ENCODE measurements at places on chromosomes 13 and 19.

DNA sequence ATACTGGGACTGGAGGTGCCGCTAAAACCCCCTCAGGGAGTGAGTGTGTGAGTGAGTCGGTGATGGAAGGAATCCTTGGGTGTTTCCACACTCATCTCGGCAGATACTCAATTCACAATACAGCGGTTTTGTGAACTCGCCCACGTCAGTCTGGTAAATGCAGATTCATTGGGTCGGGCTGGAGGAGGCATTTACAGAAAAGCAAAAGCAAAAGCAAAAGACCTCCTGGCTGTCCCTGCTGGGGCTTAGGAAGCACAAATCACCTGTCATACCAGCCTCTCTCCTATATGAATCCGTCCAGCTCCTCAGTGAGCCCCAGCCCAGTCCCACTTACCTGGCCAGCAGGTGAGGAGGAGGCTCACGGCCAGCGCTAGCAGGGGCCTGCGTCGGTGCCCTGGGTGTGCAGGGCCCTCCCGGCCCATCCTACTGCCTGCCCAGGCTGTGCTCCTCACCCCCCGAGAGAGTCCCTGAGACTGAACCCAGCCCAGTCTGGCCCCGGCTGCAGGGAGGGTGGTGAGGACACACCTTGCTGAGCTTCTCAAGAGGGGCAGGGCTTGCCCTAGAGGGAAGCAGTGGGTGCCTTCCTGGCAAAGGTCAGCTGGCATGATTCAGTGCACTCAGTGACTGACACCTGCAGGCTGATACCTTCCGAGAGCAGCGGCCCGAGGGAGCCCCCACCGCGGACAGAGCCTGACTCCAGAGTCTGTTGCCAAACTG lies at the start of gene MUC16:
MUC16 (minus strand) TSS at position 475 of the 717 bp plus-strand sequence.
- peak; percentile 40 for DNase-seq

DNA sequence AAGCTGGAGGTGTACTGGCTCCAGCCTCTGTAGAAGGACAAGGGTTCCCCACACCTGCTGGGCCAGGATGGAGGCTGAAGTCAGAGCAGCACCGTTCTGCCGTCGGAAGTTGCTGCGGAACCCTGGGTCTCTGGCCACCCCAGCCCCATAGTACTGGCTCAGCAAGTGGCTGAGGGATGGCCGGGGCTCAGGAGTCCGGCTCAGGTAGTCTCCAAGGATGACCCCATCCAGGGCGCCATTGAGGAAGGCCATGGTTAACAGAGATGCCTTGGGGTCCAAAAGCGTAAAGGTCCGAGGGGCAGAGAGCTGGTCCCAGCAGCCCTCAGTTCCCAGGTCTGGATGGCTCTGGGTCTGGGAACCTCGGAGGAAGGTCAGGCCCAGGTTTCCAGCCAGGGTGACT lies 3.7 kb downstream of the PGLYRP2 start:
- DNase-seq, result no peak

DNA sequence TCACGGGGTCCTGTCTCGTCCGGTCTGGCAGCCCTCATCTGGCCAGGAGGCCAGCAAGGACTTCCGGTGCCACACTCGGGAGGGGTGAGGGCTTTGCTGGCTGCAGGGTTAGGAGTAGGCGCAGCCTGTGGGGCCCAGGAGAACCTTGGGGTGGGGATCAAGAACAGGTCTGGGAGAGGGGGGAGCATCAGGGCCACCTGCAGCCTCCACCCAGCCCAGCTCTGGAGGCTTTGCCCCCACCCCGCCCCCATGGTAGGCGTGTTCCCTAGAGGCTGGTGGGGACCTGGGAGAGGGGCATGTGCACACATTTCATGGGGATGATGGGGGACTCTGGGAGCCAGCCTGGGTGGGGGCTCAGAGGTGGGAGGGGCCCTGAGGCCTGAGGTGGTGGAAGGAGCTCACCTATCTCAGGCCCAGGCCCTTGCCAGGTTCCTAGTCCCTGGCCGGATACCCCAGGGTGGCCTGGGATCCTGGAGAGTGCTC lies 23.3 kb downstream of the WTIP start:
- no peak for DNase-seq

DNA sequence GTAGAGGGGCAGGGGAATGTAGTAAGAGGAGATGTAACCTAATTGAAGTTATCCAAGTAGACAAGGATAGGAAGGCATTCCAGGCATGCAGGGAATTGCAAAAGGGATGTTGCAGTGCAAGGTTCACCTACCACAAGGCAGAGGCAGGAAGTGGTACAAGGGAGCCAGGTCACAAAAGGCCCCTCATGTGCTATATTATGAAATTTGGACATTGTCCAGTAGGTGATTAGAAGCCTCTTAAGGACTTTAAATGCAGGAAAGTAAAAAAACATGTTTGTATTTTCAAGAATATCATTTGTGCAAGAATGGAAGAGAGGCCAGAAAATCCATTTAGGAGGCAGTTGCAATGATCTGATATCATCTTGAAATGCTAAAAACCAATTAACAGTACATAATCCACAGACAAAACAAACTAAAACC lies 111.4 kb downstream of the FRY start:
- no peak for DNase-seq

- no peak for DNase-seq
Observed at GRCh38 chr19:51026554-51026831, at the start of gene KLK11. Gene KLK11 (minus strand): TSS chr19:51026616. CDS start chr19:51025631, 985 bp downstream.

DNA sequence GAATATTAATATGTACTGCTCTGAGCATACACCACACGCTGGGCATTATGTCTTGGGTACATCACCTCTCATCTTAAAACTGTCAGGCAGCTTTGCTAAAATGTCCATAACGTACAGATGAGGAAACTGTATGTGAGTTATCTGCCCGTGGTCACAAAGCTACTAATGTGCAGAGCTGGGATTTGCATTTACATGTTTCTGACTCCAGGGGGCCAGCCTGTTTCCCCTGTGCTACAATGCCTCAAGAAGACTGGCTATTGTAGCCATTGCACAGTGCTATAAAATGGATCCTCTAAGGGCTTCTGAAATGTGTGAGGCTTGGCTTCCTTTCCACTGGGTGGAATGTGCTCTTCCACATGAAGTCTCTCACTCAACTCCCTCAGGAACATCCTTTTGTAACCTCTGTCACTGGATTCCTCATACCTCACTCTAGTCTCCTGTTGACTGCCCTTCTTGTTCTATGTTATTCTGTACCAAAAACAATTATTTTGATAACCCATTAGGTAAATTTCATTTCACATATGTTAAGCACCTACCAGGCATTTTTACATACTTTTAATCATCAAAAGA lies 95.6 kb upstream of the HTR2A start:
- no peak for DNase-seq

GRCh38 chr13:39201180-39201579 lies 162.9 kb downstream of the NHLRC3 start:
- DNase-seq, result no peak

- DNase-seq, result no peak
Observed at GRCh38 chr13:95527955-95528354, 24.6 kb upstream of the CLDN10 start.

- no peak for DNase-seq
Observed at GRCh38 chr13:21147827-21148226, 28.5 kb downstream of the SKA3 start.

Measured in MM.1S (cell line).